ENCODE measurements at places on chromosomes 2 and 18.

DNA sequence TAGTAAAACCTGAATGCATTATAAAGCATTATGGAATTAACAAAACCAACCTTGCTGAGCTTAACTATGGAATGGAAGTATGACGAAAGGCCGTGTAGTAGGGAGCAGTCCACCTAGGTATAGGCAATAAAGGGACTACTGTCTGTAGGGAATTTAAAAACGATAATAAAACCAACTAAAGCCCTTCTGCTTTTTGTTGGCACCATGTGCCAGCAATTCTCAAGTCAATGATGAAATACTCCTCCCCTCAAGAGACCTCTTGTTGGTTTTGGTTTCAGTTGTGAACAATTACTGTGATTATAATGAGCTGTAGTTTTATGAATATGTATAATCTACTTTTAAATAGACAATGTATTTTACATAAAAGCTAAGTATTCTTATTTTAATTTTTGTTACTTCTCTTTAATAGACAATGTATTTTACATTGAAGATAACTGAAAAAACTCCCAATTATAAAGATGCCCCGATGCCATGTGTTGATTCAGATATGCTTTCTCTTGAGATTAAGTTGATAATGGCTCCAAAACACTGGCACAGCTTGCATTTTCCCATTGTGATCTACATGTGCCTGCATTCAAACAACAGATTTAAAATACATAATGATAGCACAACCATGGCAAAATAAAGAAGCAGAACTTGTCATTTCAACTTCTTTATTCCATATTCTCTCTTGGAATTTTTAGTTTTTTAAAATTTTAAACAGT lies 55.5 kb upstream of the ZDBF2 start:
- no peak for DNase-seq

- no peak for DNase-seq
Measured at GRCh38 chr2:110107092-110108079, 8.2 kb downstream of the MALL start.

GRCh38 chr2:241652142-241652541 lies 14.6 kb downstream of the ATG4B start:
- DNase-seq = no peak

- no peak for DNase-seq
Measured at GRCh38 chr2:121577381-121577780, 46.7 kb downstream of the RNU4ATAC start.

DNA sequence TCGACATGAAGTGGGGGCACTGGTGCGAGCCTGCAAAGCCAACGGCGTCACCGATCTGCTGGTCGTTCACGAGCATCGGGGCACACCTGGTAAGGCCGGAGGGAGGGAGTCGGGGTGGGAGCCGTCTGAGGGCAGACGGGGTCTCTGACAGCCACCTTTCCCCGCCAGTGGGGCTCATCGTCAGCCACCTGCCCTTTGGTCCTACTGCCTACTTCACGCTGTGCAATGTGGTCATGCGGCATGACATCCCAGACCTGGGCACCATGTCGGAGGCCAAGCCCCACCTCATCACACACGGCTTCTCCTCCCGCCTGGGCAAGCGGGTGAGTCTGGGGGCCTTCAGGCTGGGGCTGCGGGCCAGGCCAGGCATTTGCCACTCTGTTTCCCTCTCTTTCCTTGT lies 2.9 kb downstream of the IMP4 start:
- no peak for DNase-seq

- no peak for DNase-seq
Measured at GRCh38 chr2:132374551-132374950, 42.1 kb upstream of the GPR39 start.

GRCh38 chr2:172013396-172013795 lies 13.6 kb downstream of the METAP1D start:
- DNase-seq = no peak

- no peak for DNase-seq
Measured at GRCh38 chr18:75527848-75528685, 100.6 kb upstream of the SMIM21 start.

- no peak for DNase-seq
Measured at GRCh38 chr2:98350411-98350810, 4.2 kb downstream of the CNGA3 start.

DNA sequence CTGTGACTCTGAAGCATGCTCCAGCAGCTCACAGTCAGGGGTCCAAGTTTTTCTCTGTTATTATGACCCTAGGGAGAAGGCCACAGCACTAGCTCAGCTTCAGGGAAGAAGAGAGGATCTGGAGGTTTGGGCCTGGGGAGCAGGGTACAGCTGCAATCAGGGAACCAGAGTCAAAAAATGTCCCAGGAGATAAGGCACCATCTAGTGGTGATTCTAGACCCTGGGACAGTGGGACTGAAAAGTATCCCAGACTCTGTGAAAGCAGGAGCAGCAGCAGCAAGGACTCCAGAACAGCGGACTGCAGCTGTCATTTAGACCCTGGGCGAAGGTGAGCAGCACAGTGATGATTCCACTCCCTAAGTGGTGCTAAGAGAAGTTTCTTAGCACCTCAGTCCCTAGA lies 278.4 kb upstream of the DDX18 start:
- no peak for DNase-seq

Measured in activated CD8-positive, alpha-beta memory T cell treated with anti-CD3 and anti-CD28 coated beads for 4 hours (primary cell).